Epithelial cell of prostate (primary cell): ENCODE measurements at places on chromosomes 5 and 9.

- DNase-seq, result no peak
These were observed 17.1 kb upstream of the HSD17B3 start for GRCh38 chr9:96318921-96319565.

DNA sequence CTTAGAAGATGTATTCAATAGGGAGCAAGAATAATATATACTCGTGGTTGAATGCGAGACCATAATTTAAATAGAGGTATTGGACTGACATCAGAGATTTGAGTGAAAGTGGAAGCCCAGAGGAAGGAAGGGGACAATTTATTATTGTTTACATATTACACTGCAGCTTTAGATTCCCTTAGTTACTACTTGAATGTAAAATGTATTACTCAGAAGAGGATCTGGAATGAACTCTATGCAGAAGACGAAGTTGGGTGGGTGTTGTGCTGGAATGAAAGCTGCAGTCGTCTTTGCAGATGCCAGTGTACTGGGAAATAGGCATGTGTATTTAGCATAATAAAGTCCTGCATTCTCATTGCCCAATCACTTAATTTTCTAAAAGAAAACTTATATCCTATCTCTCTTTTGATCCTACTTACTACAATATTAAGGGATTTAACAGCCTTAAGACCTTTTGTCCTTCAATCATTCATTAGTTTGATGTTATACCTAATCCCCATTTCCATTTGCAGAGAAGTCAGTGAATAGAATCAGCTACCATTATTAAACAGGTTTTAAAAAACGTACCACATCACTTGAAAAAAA lies 570.7 kb upstream of the WWC1 start:
- no peak for DNase-seq

DNA sequence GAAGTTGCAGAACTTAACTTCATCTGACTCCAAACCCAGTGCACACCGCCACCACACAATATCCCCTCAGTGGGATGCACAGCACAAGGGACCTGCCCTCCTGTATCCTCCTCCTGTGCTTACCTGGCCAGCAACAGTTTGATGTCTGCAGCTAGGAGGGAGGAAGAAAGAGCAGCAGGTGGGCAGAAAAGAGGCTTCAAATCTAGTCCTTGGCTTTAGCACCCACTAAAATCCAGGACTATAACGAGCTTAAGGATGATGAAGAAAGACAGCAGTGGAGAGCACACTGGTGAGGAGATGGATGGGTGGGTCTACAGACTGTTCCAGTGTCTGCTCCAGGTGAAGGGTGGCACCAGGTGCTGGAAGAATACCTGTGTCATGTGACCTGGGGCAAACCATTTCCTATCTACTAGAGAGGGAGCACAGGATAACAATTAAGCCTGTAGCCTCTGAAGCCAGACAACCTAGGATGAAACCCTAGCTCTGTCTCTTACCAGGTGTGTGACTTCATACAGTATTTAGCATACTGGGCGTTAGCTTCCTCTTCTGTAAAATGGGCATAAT lies 100.0 kb downstream of the SH3TC2 start:
- DNase-seq, result no peak

GRCh38 chr5:120354126-120354525 lies 110.0 kb upstream of the PRR16 start:
- DNase-seq, result no peak

- DNase-seq, result no peak
These were observed 8.2 kb downstream of the PBX3 start for GRCh38 chr9:125755340-125755739.

- DNase-seq, result no peak
These were observed 1021.2 kb downstream of the NR2F1-AS1 start for GRCh38 chr5:92559781-92560180.

DNA sequence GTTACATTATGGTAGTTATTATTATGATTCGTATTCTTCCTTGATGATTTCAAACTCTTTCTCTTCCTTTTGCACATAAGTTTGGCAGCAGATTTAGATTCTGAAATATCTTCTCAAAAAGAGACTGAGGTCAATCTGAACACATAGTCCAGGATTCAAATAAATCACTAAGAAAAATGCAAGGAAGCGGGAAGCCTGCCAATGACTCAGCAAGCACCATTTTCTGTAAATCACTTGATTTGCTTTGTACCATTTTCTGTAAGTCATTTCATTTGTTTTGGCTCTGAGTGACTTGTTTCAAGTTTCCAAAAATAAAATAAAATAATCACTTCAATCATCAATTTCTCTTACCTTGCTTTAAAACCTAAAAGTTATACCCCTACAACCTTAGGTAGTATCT lies 24.6 kb upstream of the GLIS3 start:
- DNase-seq, result no peak

- no peak for DNase-seq
These were observed 171.4 kb upstream of the DAP start for GRCh38 chr5:10932426-10932825.

- DNase-seq, result no peak
These were observed 290.6 kb downstream of the PIK3R1 start for GRCh38 chr5:68505917-68506860.

- DNase-seq, result no peak
These were observed 980 bp downstream of the CCNO start for GRCh38 chr5:55232271-55232984.

DNA sequence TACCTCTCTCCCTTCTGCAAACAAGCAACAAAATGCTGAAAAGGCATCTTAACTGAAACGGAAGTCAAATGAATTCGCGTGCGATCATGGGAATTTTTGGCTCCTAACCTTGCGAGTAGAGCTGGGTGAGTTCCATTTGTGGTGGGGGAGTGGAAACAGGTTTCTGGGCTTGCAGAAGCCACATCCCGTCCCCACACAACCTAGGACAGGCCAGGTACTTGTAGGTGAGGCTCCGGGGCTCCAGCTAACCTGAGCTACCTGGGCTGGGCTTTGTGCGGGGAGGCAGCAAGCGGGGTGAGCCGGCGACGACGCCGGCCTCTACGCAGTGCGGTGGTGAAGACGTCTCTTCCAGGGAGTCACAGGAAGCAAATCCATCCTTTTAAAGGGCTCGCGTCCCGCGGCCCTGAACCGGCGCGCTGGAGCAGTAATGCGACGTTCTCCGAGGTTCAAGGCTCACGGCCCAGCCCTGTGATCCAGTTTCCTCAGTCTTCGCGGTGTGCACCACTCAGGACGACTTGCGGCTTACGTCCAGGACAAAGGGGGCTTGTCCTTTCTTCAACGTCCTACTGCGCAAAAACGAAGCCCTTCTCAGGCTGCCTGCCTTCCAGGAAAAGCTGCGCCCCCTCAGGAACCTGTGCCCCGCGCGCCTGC lies 567 bp upstream of the SPIN1 start:
- no peak for DNase-seq
